ENCODE measurements at places on chromosomes 1 and 21.

DNA sequence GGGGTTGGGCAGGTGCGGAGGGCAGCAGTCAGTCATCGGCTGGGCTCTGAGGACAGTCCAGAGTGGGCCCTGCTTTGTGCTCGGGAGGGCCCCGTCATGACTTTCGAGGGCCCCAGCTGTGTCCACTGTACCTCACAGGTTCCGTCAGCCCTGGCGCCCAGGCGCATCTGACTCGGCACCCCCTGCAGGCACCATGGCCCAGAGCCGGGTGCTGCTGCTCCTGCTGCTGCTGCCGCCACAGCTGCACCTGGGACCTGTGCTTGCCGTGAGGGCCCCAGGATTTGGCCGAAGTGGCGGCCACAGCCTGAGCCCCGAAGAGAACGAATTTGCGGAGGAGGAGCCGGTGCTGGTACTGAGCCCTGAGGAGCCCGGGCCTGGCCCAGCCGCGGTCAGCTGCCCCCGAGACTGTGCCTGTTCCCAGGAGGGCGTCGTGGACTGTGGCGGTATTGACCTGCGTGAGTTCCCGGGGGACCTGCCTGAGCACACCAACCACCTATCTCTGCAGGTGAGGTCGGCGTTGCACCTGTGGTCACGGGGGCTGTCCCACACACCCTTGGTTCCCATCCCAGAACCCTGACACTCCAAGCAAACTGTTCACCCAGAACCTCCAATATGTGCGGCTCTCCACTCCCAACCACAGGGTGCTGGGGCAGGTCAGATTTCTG is 7.8 kb downstream of the PODN start:
- DNase-seq, result no peak

DNA sequence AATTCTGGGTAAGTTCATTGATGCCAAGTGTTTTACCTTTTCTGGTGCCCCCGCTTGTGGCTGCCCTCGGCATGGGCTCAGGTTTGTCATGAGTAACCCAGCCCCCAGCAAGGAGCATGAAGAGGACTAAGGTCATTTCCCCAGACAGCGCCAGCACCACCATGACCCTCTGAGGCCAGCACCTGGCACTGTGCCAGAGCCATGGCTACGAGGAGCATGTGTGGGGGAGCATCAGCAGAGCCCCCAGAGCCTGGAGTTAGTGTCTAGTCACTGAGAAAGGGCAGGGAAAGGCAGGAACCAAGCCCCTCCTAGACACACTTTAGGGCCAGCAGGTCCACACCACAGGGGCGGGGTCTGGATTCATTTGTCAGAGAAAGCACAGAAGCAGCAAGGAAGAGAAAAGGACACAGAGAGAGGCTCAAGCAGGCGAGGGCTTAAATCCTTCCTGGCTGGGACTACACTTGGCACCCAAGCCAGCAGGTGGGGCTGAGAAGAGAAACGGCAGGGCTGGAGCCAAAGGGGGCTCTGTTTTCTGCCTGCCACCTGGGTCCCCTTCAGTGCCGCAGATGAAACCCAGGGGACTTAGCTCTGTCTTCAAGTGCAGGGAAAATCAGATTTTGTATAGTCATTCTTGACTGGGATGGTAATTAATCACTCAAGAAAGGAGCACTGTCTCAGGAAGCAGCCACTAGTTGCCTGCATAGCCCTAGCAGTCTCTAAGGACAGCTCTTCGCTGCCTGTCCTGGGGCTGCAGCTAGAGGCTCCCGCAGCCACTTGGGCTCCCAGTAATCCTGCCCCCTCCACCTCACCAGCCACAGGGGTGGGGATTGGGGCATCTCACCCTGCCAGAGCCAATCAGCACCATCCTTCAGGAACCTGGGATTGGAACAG is 79.6 kb upstream of the ZC3H12A start:
- peak; percentile 89 for DNase-seq

GRCh38 chr1:94920061-94920460 is 6.8 kb downstream of the CNN3 start:
- no peak for DNase-seq

DNA sequence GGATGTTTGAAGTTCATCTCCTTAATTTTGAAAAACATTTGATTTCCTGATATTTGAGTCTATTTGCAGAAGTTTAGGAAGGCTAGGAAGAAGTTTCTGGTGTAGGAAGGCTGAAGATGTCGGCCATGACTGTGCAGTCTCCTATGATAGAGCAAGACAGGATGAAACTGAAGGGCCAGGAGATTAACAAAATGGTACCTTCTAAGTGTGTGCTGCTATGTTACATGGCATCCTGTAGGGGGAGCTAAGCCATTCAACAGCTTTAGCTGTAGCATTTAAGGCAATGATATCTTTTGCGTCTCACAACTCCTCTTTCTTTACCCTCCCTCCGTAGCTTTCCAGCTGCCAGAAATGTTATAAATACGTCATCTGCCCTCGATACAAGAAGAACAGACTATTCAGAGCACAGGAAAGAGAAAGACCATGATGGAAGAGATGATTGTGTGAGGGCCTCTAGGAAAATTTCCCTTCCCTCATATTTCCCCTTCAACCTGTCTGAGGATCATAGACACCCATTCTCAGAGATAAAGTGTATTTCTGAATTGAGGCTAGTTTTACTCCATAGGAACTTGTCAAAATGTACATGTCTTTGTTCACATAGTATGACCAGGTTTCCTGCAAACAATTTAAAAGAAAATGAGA is 61.1 kb downstream of the XCL1 start:
- DNase-seq, result no peak

- DNase-seq, result no peak
These were observed 9.0 kb upstream of the TBX19 start for GRCh38 chr1:168271636-168272035.

DNA sequence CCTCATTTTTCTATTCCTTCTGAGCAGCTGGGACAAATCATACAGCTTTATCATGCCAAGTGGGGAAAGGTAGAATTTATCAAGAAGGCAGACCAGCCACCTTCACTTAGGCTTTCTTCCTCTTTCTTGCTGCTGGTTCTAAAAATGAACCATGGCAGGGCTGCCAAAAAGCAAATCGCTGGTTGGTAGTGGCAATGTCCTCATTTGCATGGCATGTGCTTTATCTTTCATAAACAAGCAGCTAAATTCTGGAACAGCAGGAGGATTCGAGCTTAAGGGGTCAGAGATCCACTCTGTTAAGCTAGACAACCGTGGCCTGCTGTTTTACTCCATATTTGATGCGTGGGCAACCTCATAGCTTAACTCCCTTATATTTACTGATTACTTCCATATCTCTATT is 91.3 kb downstream of the RPE65 start:
- no peak for DNase-seq

GRCh38 chr1:179296356-179297104 is 2.9 kb downstream of the SOAT1 start:
- no peak for DNase-seq

DNA sequence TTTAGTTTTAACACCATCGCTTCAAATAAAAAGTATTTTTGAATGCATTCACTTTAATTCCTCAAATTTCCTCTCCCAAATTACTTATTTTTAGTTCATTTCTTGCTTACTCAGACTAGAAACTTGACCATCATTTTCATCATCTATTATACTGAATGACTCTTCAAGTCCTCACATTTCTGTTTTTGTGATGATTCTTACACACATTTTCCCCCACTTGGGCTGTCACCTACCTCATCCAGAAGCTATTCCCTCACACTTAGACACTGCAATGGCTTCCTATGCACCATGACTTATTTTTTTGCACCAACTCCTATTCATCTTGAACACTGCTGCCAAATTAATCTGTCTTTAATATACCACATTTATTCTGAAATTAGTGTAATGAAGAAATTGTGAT is 239.6 kb upstream of the DUSP10 start:
- no peak for DNase-seq

DNA sequence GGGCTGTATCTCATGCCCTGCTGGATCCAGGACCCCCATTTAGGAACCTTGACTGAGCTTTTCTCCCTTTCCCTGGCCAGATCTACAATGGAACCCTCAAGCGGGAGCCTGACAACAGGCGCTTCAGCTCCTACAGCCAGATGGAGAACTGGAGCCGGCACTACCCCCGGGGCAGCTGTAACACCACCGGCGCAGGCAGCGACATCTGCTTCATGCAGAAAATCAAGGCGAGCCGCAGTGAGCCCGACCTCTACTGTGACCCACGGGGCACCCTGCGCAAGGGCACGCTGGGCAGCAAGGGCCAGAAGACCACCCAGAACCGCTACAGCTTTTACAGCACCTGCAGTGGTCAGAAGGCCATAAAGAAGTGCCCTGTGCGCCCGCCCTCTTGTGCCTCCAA is 29.8 kb downstream of the PKP1 start:
- DNase-seq, result no peak

- DNase-seq, result no peak
These were observed 136.7 kb downstream of the MATN1 start for GRCh38 chr1:30586671-30587070.

DNA sequence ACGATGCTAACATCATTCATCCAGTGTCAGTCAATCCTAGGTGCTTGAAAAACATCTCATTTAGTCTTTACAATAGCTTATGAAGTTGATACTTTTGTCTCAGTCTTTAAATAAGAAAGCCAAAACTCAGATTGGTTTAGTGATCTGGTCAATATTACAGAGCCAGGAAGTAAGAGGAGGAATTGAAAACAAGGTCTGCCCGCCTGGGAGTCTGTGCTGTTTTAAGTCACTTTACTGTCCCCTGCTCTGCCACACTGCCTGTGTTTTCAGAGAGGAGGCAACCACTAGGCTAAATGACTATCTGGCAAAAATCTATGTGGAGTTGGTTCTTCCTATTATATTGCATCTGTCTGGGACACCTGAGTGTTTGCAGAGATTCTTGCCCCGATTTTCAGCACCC is 62.3 kb downstream of the ST6GALNAC3 start:
- DNase-seq, result no peak

- DNase-seq, result no peak
These were observed 126.0 kb upstream of the CAMK1G start for GRCh38 chr1:209457401-209458125.

- no peak for DNase-seq
These were observed 63.7 kb upstream of the EPS8L3 start for GRCh38 chr1:109827466-109827865.

DNA sequence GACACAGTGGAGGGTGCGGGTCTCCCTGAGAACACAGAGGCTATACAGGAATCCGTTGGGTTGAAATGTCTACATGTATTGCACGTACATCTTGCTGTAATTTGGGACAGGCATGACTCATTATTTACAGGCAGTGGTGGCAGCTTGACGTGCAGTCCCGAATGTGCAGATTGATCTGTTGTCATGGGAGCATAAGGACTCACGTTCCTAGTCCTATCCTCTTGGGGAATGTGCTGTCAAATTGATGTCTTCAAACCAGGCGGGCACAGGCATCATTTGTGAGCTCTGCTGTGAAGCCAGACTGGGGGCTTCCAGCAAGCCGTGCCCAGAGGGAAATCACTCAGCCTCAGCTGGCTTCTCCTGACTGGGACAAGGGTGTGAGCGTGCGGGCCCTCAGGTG is 40.5 kb downstream of the S100B start:
- DNase-seq, result no peak

GRCh38 chr1:5620997-5621396 is 371.2 kb downstream of the NPHP4 start:
- peak; percentile 54 for DNase-seq

DNA sequence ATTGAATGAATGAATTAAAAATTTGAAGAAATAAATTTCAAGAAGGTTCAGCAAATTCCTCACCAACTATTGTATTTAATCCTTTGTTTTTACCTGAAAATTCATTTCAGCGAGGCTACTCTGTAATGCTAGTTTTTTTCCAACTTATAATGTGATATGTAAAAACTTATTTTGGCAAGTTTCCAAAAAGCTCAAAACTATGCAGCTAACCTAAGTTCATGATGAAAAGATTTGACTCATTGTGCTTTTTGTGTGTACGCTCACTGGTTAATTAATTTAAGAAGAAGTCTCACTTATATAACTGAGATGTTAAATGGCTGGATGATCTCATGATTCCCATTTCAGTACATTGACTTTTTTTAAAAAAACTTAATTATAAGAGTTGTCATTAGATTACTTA is 196.0 kb upstream of the SAMSN1 start:
- no peak for DNase-seq

GRCh38 chr1:160997323-160998038 is 23.5 kb downstream of the F11R start:
- DNase-seq, result peak; percentile 81

DNA sequence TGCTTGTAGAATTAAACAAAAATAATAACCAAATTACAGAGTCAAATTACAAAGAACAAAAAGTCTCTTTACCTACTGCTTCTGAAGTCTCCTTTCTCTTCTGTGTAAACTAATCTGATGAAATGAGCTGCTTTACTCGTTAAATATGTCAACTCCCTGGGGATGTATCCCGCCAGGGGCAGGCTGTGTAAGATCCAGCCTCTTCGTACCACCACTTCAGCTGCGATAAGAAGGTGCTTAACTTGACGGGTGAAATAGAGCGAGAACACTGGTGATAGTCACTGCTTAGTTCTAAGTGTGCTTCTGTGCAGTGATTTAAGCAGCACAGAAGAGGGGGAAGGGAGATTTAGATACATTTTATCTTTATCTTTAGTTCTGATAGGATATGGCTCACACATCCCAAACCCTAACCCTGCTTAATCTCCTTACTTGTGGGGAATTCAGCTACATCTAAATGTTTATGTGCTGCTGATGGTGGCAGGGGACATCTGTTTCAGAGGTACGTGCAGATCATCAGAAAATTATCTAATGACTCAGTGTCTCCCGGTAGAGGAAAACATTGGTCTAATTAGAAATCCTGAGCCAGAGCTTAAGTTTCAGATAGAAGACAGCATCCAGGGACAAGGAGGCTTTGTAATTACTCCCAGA is 46.0 kb downstream of the RHOU start:
- DNase-seq, result peak; percentile 81

GRCh38 chr1:54608566-54609230 is 14.6 kb downstream of the FAM151A start:
- no peak for DNase-seq

- no peak for DNase-seq
These were observed 45.7 kb downstream of the ALG14 start for GRCh38 chr1:95027046-95027445.

DNA sequence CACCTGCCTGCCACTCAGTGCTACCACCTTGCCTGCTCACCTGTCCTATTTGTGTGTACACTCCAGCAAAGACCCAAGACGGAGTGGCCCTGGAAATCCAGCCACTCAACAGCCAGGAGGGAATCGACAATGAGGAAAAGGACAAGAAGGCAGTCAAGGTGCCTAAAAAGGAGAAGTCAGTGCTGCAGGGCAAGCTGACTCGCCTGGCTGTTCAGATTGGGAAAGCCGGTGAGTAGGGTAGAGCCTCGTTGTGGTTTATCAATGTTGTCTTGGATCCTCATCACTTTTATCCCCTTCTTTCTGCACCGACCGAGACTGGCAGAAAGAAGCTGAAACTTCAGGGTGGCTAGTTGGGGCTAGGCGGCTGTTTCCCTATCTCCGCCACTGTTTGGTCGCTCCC is 61.4 kb upstream of the LAX1 start:
- DNase-seq, result no peak

DNA sequence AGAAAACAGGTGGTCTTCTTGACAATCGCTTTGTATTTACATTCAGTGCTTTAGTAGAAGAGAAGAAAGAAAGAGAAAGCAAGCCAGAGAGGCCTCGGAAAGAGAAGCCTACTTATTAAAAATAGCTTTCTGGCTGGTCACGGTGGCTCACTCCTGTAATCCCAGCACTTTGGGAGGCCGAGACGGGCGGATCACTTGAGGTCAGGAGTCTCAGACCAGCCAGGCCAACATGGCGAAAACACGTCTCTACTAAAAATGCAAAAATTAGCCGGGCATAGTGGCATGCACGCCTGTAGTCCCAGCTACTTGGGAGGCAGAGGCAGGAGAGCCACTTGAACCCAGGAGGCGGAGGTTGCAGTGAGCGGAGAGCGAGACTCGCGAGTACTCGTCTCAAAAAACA is 1.8 kb upstream of the SLC19A2 start:
- peak; percentile 6 for DNase-seq

- DNase-seq, result no peak
These were observed 25.5 kb downstream of the CDC14A start for GRCh38 chr1:100377590-100378361.

Measured in WERI-Rb-1 (cell line).